ENCODE measurements at places on chromosomes 2 and 18. TPM values are rescaled to one million over a fixed set of nuclear protein-coding genes. Genes with fewer than 3 reads are reported as not detected.

GRCh38 chr18:3055186-3055728 is 42.3 kb upstream of the LPIN2 start:
- no peak for DNase-seq

DNA sequence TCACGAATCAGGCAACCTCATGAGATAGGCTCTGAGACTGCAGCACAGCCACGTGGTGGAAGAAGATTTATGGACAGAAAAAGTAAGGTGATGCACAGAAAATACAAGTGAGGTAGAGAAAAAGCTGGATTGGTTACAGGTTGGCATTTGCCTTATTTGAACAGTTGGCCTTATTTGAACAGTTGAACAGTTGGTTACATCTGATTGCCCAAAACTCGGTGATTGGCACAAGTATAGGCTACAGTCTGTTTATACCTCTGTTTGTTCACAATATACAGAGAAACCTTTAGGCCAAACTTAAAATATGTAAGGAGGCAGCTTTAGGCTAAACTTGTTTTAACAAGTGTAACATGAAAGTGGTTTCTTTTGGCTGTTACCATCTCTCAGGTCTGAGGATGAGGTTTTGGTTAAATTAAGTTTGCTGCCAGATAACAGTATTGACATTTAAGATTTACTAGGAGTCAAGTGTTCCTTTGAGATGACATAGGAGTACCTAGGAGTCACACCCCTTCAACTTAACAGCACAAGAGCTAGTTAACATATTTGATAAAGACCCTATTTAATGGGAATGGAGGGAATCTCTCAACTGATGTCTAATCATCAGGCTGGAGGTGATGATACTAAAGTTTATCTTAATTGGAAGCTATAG is 16.5 kb upstream of the GPR155 start:
- DNase-seq, result no peak

GRCh38 chr2:38113051-38113450 is 37.1 kb upstream of the CYP1B1 start:
- no peak for DNase-seq

DNA sequence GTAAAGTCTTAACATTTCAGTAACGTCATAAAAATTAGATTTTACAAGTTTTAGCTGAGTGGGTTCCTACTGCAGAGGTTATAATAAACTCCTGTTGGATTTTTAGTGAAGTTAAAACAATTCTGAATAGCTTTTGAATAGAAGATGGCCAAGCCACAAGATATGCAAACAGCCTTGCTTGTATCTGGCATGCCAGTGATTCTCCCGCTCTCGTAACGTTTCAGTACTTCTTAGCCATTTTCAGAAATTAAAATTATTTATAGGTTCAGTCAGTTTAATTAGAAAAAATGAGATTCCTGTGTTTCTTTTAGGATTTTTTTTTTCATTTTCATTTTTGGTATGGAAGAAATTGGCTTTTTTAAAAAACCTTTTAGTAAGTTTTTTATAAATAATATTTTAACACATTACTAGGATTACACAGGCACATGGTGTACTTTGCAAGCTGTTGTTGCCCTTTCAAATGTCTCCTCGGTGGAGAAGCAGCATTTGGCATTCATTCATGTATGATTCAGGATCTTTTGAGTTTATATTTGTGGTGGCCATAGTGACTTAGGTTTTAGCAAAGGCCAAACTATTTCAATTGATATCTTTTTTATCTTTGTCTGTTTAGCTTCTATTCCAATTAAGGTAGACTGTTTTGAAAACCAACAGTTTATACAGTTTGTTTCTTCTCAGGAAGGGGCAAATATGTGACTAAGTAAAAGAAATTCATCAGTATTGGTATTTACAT is 30.6 kb upstream of the RND3 start:
- no peak for DNase-seq

Gene ITGB1BP1
- total RNA-seq, result 93.9 TPM
